ENCODE measurements at places on chromosomes 12 and 14.

GRCh38 chr12:12098691-12099015 is 27.9 kb downstream of the BCL2L14 start:
- no peak for DNase-seq

- DNase-seq: no peak
These were observed 248.1 kb downstream of the APAF1 start for GRCh38 chr12:98893126-98893674.

DNA sequence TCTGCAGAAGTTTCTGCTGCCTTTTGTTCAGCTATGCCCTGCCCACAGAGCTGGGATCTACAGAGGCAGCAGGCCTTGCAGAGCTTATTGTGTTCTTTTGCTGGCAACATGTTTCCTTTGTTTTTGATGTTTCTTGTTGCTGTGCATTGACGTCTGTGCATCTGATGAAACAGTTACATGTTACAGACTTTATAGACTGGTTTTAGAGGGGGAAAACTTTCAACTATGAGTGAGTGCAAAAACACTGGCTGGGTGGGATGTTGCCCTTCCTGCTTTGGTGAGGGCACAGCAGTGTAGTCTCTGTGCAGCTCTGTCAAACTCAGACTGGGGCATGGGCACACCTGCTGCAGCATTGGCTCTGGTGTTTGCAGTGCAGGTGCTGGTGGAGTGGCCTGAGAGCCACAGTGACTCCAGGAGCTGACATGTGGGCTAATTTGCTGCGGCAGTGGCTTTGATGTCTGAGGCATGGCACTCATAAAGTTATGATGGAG is 26.9 kb downstream of the CLEC6A start:
- no peak for DNase-seq

GRCh38 chr14:51860825-51861499 is 550 bp downstream of the GNG2 start:
- DNase-seq: no peak

GRCh38 chr12:3255057-3255456 is 177.9 kb downstream of the TSPAN9 start:
- DNase-seq: no peak

DNA sequence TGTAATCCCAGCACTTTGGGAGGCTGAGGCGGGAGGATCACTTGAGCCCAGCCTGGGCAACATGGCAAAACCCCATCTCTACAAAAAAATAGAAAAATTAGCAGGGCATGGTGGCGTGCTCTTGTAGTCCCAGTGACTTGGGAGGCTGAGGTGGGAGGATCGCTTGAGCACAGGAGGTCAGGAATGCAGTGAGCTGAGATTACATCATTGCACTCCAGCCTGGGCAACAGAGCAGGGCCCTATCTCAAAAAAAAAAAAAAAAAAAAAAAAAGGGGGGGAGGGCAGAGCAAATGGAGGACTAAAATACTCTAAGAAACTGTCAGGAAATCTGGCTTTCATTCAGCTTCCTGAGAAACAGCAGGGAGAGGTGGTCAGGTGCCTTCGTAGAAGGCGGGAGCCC is 31.7 kb upstream of the TSPAN9 start:
- no peak for DNase-seq

GRCh38 chr12:60201891-60202290 is 606.1 kb downstream of the SLC16A7 start:
- no peak for DNase-seq

- no peak for DNase-seq
These were observed 41.8 kb downstream of the R3HDM2 start for GRCh38 chr12:57389033-57389432.

DNA sequence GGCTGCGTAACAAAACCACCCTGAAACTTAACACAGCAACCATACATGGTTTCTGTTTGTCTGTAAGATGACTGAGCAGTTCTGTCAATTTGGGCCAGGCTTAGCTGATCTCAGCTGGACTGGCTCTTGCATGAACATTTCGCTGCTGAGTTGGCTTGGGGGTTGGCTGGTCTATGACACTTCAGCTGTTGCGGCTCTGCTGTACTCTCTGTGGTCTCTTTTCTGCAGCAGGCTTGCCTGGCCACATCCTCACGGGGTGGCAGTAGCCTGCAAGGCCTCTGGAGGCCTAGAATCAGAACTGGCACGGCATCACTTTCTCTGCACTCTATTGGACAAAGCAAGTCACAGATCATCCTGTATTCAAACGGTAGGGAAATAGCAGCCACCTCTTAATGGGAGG is 216.2 kb downstream of the BCL11B start:
- no peak for DNase-seq

DNA sequence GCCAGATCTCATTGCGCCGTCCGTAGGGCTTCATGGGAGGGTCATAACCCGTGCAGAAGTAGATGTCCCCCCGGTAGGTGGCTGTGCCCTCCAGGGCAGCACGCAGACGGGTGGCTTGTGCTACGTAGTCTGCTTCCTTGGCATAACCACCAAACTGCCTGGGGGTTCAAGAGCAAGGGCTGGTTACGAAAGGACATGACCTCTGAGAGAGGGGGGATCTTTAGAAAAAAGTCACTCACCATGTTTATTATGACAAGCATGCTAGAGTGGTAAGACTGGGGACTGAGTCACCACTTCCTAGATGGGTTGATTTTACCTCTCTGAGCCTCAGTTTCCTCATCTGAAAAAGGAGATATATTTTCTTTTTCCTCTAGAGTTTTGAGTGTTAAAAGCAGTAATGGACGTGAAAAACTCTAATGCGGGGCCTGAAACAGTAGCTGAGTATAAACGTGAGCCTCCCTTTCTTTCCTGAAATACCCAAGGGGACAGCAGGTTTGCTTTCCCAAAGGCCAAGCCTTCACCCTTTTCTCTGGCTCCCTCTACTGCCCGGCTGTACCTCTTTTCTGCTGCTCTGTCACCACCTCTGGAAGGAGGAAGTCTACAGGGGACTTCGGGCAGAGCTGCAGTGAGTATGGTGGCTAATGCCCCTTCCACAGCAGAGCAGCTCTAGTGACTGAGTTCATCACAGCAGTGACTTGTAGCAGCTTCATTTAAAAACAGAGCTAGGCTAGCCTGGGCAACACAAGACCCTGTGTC is 23.5 kb upstream of the GPRC5D start:
- no peak for DNase-seq

- DNase-seq: no peak
These were observed 47.7 kb upstream of the CPM start for GRCh38 chr12:68980476-68981212.

DNA sequence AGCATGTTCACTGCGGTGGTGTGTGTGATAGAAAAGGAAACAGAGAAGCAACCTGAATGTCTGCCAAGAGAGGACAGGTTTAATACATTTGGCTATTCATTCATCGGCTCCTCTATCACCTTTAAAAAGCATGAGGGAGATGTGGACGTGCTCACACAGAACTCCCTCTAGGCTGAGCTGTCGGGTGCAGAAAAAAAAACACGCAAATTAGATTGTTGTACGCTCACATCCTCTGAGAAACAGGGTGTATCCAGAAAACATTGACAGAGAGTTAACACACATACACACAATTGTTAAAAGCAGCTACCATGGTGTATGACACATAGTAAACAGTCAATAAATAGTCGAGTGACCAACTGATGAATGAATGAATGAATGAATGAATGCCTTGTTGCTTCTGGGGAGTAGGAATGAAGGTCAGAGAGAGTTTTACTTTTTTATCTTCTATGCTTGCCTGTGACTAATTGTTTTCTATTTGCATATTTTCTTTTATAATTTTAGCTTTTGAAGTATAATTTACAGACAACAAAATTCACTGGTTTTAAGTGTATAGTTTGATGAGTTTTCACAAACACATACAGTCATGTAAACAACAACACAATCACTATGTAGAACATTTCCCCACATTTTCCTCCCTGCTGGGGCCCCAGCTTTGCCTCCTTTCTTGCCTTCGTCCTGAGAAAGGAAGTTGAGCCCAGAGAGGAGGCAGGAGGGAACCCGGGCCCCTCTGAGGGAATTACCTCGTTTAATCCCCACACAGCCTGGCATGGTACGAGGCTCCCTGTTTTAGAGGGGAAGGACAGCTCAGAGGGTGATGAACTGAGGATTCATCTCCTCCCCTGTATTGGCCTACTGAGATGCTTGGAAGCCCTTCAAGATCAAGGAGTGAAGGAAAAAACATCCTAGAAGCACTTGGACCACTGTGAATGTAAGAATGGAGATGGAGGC is 19.7 kb upstream of the FAM222A start:
- DNase-seq: no peak

DNA sequence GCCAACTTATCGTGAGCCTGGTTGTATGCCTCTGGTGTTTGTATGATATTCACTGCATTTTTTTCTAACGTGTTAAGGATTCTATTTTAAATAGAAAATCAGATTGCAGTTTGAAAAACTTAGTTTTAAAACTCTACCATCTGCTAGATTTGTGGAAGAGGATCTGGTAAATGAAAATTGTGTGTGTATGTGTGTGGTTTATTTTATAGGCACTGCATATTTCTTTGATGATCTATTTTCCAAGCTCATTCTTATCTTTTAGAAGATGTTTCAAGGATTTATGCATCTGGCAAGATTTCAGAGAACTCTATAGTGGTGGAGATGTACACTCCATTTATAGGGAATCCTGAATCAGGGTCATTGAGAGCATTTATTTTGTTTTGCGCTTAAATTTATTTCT is 69.8 kb downstream of the HMGA2 start:
- DNase-seq: no peak

GRCh38 chr14:68599896-68600610 is 192.8 kb downstream of the ZFP36L1 start:
- no peak for DNase-seq

- no peak for DNase-seq
These were observed 49.4 kb downstream of the KITLG start for GRCh38 chr12:88530868-88531267.

DNA sequence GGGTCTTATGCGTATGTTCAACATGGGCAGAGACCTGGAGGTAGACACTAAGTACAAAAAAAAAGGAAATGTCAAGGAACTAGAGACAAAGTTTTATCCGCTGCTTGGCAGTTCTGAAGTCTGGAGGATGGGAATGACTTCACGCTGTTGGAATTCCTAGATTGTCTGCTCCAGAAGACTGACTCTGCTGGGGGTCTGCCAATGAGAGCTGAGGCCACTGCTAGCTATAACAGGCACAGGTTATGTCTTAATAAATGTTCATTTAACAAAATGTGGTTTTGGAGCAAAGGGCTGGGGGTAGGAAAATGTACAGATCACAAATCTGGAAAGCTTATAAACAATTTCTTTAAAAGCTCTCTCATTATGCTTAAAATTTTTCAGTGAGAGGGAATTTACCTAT is 5.9 kb downstream of the RNASE8 start:
- DNase-seq: no peak

- no peak for DNase-seq
These were observed 68.6 kb upstream of the USP15 start for GRCh38 chr12:62191491-62192179.

GRCh38 chr14:58638231-58639197 is 752 bp downstream of the DACT1 start:
- DNase-seq: no peak

GRCh38 chr12:96036765-96037455 is 1.5 kb upstream of the LTA4H start:
- no peak for DNase-seq

- DNase-seq: no peak
These were observed 127.4 kb downstream of the CCER1 start for GRCh38 chr12:90827567-90827966.

- no peak for DNase-seq
These were observed 329.6 kb downstream of the TMTC2 start for GRCh38 chr12:83016218-83016835.

GRCh38 chr12:66033151-66033550 is 97.4 kb downstream of the LLPH start:
- DNase-seq: no peak

- no peak for DNase-seq
These were observed 3.9 kb downstream of the SLCO1A2 start for GRCh38 chr12:21330682-21331253.

DNA sequence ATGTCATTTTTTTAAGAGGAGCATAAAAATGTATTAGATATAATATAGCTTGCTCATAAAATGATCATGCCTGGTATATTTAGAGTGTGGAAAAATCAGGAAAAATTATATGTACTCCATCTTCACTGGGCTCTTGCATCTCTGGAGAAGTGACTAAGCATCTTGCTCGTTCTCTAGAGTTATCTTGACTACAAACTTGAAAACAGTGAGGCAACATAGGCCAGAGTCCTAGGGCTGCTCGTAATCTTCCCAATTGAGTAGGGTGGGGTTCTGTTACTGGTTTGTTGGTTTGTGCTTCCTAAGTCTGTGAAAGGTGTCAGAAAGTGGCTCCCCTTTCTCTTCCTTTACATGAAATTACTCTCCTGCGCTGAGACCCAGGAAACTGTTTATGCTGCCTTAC is 46.2 kb downstream of the AACS start:
- DNase-seq: no peak

- no peak for DNase-seq
These were observed 166.7 kb downstream of the SLC38A4 start for GRCh38 chr12:46659032-46659650.

DNA sequence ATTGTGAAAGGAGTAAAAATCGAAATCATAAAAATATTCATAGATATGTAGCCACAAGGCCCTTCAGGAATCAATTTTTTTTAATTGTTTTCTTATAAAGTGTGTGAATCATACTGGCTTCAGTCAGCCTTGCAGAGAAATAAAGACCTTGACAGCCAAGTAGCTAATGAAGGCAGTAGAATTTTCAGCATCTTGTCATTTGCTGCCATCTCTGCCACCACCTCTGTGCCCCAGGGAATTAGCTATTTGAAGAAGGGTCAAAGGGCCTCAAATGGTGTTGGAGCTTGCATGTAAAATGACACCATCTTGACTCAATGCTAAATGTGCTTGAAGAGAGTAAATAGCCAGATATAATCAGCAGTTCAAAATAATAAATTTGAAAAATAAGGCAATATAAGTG is 359.4 kb upstream of the DCN start:
- DNase-seq: no peak

Data from cortex of kidney (tissue), 1 donor.